ENCODE measurements at places on chromosomes 1 and 21.

DNA sequence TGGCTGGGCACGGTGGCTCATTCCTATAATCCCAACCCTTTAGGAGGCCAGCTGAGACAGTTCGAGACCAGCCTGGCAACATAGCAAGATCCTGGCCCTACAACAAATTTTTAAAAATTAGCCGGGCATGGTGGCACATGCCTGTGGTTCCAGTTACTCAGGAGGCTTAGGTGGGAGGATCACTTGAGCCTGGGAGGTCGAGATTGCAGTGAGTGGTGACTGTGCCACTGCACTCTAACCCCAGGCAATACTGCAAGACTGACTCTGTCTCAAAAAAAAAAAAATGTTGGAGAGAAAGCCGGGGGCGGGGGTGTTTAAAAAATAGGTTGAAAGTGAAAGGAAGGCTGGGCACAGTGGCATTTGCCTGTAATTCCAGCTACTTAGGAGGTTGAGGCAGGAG is 16.5 kb downstream of the CLDN19 start:
- no peak for DNase-seq

DNA sequence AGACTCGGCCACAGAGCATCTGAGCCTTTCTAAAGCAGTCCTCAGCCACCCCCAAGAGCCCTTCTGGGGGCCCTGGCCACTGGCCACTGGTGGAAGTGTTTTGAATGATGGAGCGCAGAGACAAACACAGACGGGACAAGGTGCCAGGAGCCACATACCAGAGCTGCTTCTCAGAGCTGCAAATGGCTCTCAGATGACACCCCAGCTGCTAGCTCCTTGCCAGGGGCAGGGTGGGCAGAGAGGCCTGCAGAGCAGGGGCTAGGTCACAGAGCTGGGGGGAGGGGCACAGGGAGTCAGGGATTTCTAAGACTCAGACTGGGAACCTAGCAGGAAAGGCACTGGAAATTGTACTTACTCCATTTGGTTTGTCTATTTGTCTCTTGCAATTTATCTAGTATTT is 30.4 kb downstream of the KCNN3 start:
- no peak for DNase-seq

DNA sequence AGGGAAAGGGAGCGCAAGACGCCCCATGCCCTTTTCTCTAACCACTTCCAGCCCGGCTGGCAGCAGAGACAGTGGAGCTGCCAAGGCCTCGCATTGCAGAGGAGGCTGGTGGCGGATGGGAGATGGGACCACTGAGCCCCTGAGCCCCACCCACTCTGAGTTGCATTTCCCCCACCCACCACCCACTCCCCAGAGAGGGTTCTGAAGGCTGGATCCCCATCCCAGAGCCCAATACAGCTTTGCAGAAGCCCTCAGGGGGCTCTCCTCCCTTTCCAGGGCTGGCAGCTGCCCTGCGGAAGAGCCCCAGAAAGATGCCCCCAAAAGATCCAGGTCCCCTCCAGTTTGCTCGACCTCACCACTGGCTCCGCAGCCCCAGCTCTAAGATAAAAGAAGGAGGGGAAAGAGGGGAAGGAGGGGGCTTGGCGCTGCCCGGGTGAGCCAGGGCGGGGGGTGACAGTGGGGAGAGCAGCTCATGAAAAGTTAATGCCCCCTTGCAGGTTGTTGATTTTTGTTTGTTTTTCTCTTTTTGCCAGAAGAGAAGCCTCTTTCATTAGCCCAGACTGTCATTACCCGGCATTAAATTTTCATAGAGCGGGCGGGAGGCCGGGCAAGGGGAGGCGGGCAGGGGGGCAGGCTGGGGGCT is 38.4 kb upstream of the CASZ1 start:
- no peak for DNase-seq

GRCh38 chr1:89957107-89957506 is 37.8 kb upstream of the ZNF326 start:
- DNase-seq, result no peak

DNA sequence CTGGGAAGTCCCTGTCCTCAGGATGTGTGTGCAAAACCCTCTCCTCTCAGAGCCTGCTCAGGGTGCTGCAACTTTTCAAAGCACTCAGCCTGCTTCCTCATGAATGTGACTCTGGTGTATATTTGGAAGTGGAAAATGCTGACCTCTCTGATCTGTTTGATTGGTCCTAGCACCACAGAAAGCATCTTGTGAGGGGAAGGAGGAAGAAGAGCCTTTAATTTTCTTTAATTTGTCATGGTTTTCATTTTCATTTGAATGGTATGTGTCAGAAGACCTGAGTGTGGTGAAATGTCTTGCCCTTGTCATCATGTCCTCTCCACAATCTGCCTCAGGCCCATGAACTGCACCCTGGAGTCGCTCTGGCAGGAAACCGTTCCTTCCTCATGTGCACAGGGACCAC is 383.5 kb downstream of the NTNG1 start:
- no peak for DNase-seq

DNA sequence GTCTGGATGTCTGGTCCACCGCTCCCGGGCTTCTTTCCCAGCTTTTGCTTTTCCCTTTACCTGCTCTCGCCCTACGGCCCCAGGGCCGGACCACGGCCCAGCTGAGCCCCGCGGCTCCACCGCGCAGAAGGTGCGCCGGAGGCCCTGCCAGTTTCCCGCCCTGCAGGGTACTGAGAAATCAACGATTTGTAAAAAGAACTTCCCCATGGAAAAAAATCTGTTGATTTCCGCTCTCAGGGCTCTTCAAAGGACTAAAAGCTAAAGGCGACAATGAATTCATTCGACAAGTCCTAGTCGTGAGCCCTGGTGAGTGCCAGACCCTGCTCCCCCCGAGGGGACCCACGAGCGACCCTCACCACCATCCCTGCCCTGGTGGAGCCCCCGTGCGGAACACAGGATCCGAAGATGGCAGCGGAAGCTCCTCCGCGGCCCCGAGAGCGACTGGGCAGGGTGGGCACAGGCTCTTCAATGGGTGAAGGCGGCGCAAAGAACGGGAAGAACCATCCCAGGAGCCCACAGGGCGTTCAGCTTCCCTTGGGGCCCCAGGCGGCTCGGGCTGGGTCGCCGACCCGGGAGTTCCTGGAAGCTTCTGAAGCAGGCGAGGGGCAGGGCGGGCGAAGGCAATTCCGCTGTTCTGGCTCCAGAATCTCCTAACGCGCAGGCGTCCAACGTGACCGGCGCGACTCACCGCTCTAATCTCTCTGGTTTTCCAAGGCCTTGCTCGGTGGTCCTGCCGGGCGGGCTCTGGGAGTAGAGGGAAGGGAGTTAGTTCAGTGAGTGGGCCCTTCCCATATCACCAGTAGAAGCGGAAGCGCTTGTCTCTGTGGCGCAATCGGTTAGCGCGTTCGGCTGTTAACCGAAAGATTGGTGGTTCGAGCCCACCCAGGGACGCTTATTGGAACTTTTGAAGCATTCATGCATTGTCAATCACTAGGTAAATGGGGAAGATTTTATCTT is 6.6 kb upstream of the RNU1-2 start:
- peak; percentile 73 for DNase-seq

GRCh38 chr21:45129189-45129923 is 55.0 kb downstream of the ADARB1 start:
- no peak for DNase-seq

DNA sequence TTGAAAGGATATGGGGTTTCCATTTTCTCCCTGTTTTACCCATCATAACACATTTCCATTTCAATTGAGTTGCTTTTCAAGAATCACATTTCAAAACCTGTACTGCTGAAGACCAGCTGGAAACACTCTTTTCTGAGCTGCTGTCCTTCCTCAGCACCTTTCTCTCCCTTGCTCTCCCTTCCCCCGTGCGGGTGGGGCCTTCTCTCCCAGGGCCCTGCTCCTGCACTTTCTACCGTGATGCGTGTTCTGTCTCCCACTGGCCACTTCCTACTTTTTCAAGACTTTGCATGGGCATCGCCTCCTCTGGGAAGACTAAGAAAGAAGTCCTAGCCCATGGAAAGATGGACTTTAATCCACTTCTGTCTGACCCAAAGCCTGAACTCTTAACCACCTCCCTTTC is 390.4 kb downstream of the PTPRU start:
- DNase-seq, result no peak

DNA sequence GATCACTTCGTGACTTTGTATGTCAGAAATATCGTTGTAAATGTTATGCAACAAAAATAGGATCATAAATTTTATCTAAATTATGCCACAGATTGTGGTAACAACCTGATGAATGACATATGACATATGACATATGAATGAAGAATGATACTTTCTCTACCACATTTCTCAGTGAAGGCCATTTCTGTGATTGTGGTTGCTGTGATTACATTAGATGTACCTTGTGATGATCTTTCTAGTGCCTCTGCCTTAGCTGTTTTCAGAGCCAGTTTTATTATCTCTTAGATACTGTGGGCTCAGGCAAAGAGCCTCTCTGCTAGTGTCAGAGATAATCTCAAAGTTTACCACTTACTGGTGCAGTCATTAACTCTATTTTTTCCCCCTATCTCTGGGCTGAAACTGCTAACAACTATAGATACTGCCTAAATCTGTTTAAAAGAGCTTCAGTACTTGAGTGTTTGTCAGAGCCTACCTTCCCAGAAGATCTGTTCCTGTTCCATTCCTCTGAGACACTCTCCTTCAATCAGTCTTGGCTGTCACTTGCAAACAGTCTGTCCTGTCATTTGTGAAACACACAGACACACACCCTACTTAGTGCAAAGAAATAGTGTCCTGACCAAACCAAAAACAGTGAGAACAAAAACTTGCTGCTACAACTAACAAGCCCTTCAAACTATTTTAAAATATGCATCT is 55.5 kb downstream of the HMCN1 start:
- DNase-seq, result no peak
